T-helper 1 cell (primary cell): ENCODE measurements at places on chromosomes 6 and 20.

DNA sequence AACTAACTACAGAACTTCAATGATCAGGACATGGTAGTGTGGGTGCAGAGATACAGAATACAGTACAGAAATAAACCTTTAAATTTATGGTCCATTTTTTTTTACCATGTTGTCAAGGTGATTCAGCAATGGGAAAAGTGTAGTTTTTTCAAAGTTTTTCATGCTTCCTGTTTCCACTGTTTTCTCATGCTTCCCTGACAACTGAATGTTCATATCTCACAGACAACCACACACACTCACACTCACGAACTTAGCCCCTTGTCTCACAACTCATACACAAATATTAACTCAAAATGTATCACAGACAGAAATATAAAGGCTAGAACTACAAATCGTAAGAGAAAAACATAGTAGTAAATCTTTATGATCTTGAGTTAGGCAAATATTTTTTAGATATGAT is 232.6 kb upstream of the CDYL start:
- DNase-seq, result no peak

DNA sequence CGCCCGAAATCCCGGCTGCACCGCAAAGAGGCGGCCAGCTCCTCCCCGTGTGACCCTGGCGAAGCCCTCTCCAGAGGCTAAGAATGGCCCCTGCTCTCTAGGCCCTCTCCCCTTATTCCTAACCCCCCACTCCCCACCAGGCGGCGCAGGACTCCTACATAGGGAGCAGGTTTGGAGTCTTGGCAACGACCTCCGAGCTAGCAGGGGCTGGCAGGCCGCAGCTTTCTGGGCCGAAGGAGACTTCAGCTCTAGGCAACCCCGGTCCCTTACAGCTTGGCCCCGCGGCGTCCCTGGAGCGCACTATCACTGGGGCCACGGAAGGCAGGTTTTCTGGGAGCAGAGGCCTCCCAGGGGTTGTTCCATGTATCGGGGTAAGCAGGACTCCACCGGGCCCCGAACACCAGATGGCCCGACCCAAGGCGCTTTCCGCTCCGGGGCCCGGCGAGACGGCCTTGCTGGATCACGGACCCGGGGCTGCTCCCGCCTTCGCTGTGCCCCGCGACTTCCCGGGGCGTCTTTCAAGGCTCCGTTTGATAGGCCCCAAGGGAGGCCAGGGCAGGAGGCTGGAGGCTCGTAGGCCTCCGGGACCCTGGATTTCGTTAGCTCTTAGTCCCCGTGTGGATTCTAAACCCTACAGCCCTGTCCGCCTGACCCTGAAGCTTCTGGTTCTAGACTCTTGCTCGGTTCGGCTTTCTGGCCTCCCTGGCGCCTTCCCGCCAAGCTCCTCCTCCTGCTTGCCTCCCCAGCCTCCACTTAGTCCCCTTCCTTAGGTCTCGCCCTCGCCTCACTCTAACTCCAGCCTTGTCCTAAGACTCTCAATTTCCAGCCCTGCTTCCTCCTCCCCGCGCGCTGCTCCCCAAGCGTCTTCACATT is 1.9 kb downstream of the SLC32A1 start:
- no peak for DNase-seq

DNA sequence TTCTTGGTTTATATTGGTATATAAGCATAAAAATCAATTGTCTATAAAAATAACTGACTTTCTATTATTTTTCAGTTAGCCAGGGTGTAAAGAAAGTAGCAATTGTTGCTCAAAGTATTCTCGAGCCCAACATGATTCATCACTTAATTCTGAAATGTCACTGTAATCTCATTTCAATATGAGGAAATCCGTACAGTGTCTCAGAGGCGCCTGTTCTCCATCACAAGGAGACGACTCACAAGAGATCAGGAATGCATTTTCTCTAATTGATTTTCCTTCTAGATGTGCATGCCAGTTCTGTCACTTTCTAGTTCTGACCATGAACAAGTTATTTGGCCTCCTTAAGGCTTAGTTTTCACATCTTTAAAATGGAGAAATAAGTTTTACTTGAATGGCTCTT is 753.1 kb downstream of the MAFB start:
- DNase-seq, result no peak

GRCh38 chr6:31502586-31502985 is 4.6 kb downstream of the MICB start:
- DNase-seq, result no peak

DNA sequence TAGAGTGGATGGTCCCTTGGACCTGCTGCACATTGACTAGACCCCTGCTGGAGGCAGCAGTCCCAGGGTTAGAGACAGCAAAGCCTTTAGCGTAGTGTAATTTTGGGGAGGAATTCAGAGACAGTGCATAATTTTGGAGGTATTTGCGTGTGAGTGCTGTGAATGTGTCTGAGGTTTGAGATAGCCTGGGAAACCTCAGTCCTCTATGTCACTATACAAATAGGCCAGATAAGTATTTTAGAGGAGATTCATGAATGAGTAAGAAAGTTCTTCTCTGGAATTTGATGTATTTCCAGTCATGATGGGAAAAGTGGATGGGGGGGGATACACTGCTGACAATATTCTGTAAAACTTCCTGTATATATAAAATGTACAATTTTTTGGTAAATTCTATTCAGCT is 25.8 kb upstream of the MTRF1L start:
- DNase-seq, result no peak

DNA sequence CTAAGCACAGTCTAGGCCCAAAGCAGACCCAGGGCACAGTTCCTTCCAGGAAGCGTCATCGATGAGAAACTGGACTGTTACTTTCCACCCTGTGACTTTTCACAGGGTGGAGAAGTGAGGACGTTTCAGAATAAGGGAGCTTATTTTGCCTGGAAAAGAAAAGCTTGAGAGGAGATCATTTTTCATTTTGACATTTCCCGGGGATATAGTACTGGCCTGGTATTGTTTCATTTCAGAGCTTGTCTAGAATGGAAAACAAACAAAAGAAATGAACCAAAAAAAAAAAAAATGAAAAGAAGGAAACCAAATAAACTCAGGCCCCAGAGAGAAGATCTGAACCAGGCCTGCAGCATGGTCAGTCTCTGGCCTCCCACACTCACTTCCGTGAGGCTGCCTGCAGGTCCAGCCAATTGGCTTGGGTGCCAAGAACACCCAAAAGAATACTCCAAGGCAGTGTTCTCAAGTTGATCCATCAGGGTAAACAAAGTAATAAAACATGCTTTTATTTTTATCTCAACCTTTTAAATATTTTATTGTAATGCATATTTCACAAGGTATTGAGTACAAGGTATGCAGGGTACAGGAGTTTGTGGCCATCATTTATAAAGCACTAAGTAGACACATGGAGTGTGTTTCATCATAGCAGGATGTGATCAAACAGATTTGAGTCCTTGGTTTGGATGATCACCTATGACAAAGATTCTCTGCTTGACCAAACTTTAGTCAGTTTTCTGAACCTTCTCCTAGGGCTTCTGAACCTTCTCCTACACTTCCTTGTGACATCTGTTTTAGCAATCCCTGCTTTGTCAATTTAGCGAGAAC is 176.9 kb upstream of the GGTLC1 start:
- no peak for DNase-seq

- DNase-seq, result no peak
Observed at GRCh38 chr6:104579310-104579863, 280.3 kb downstream of the HACE1 start.
